ENCODE measurements at places on chromosomes 3 and 15.

DNA sequence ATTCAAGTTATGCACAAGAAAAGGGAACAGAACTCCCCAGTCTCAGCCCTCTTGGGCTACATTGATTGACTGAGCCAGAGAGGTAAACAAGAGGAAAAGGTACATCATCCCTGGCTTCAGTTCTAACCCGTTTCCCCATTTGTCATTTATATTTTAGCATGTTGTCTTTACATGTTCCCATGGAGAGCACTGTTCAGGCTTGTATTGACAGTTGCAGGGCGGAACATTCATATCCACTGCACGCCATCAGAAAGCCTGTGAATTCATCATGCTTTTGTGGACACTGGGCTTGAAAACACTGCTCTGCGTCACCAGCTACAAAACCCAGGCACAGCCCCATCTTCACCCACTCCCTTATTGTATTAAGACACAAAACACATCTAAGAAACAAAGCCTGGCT, 240.9 kb upstream of the EIF1B start:
- DNase-seq = no peak

GRCh38 chr15:33304924-33305323, 5.8 kb upstream of the RYR3 start:
- no peak for DNase-seq

DNA sequence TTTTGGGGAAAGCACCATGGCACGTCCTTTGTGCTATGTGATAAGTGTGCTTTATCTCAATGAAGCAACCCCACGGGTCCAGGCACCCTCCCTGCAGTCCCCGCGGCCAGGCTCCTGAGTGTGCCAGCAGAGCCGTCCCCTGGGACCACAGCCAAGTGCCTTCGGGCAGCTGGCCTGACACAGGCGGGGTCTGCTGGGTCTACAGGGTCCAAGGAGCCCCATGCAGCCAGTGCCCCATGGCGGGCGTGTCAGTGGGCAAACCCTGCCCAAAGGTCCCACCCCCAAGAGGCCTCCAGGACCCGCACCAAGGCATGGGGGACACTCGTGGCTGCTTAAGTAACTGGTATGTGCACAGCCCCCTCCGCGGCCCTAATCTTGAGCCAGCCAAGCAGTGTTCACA, 35.3 kb downstream of the KLHL25 start:
- DNase-seq = no peak

- no peak for DNase-seq
Observed at GRCh38 chr3:152252755-152253154, 16.0 kb upstream of the MBNL1 start.

All from mucosa of gallbladder (tissue), 1 donor.